ENCODE measurements at places on chromosomes 1 and 21. TPM values are rescaled to one million over a fixed set of nuclear protein-coding genes. Genes with fewer than 3 reads are reported as not detected.
A peak's percentile ranks its signal among the peaks of the same experiment; 100 is the strongest.

The FBXO42 gene
- total RNA-seq: 19.5 TPM

The URB2 gene
- total RNA-seq: 10.4 TPM

The S100A7A gene
- total RNA-seq: not detected

The C1orf141 gene
- total RNA-seq: not detected

The MYOG gene
- not detected for total RNA-seq

DNA sequence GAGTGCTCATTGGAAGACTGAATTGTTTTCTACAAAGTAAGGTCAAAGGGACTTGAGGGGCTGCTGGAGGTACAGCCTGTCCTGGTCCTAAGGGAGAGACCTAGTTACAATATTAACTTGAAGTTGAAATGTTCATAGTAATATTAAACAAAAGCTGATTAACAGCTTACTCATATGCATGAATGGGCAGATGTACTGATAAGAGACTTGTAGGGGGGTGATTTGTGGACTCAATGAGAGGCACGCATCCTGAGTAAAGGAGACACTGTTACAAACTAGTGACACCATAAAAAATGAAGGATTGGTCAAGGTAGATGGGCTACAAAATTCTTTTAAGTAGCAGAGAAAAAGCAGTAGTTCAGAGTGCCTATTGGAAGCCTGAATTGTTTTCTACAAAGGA, 2.7 kb downstream of the HSD11B1 start:
- no peak for DNase-seq

The RSBN1 gene
- total RNA-seq: 30.1 TPM

DNA sequence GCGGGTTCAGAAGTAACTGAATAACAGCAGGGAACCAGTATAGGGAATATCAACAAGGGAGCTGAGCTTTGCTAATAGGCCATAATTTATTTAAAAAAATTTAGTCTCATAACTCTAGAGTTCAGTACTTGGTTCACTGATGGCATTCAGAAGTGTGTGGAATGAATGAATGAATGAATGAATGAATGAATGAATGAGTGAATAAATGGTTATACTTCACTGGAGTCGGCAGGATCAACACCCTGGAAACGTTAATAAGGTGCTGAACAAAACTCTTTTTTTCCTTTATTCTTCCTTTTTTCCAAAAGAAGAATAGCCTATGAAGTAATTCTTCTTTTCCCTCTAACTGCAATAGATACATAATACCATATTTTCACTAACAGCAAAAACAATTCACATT, 129.3 kb downstream of the SIM2 start:
- DNase-seq: no peak

The AIRE gene
- total RNA-seq: not detected

DNA sequence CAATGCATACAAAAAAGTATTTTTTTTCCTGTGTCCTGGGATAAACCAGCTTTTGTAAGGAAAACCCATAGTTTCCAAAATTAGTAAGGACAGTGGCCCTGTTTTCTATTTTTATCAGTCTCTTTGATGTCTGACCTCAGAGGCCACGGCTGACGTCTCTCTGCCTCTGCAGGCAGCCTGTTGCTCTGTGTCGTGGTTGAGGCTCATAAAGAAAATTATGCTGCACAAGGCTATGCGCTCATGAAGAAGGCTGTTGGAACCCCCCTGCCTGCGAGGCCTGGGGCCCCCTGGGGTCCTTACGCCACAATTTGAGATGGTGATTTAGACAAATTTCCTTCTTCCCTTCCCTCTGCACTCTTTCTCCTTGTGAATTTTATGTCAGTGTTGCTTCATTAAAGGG, 48.9 kb downstream of the AGPAT3 start:
- DNase-seq: peak; percentile 44

The RNU1-1 gene
- total RNA-seq: 3,261 TPM

DNA sequence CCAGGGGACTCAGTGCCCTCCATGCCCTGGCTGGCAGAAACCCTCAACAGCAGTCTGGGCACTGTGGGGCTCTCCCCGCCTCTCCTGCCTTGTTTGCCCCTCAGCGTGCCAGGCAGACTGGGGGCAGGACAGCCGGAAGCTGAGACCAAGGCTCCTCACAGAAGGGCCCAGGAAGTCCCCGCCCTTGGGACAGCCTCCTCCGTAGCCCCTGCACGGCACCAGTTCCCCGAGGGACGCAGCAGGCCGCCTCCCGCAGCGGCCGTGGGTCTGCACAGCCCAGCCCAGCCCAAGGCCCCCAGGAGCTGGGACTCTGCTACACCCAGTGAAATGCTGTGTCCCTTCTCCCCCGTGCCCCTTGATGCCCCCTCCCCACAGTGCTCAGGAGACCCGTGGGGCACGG, 2.8 kb upstream of the TAS1R3 start:
- no peak for DNase-seq

DNA sequence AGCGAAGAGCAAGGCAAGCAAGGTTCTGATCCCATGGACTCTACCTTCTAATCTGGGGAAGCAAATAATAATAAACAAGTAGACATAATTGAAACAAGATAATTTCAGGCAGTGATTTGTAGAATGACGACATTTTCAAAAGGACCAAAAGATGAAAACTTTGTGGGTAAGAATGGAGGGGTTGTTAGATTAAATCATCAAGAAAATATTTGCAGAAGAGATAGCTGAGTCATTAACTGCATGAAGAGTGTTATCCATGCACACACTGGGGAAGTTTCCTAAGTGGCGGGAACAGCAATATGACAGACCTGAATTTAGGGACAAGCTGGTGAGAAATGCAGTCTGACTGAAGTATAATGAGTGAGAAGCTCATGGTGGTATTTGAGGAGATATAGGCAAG, 583.1 kb upstream of the RGS18 start:
- DNase-seq: no peak

The PADI2 gene
- 2.5 TPM for total RNA-seq

The YIPF1 gene
- 13.2 TPM for total RNA-seq

DNA sequence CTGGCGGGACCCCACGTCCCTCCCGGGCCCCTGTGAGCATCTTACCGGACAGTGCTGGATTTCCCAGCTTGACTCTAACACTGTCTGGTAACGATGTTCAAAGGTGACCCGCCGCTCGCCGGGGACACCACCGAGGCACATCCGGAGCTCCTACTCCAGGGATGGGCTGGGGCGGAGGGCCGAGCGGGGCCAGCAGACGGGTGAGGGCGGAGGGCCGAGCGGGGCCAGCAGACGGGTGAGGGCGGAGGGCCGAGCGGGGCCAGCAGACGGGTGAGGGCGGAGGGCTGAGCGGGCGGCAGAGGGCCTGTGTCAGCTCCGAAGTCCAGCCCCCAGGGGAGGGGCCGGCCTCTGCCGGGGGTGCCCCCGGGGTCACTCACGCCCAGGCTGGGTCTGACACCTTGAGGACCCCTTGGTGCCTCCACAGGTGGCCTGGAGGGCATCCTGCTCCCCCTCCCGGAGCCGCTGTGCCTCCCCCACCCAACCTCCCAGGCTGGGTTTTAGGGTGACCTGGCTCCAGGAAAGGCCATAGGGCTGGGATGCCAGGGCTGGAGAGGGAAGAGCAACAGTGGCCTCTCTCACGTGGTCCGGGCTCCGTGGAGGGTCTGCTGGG, 5.7 kb upstream of the TTLL10 start:
- DNase-seq: no peak

The TNFSF4 gene
- total RNA-seq: 1.7 TPM

- no peak for DNase-seq
Measured at GRCh38 chr1:202805886-202806844, 2.1 kb downstream of the KDM5B start.

- no peak for DNase-seq
Measured at GRCh38 chr1:176533020-176533419, 70.0 kb downstream of the PAPPA2 start.

- DNase-seq: no peak
Measured at GRCh38 chr1:33563699-33564098, 91.3 kb downstream of the ZSCAN20 start.

GRCh38 chr1:185541871-185542301, 192.3 kb upstream of the HMCN1 start:
- DNase-seq: no peak

- no peak for DNase-seq
Measured at GRCh38 chr21:38888991-38889561, 83.3 kb downstream of the ETS2 start.

DNA sequence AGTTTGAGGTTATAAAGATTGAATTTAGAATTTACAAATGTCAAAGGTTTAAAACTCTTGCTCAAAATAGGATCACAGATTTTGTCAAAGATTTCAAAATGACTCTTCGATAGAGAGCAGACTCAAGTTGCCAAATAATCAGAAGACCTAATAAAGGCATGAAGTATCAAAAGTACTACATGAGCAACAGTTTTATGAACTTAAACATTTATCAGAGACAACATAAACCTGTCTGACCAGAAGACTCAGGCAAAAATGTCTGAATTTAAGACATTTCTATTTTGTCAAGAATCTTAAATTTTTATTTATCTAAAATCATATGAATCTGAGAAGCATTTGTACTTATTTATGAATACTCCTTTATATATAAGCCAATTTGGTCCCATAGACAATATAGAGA, 330.9 kb downstream of the PTPRU start:
- DNase-seq: no peak

- no peak for DNase-seq
Measured at GRCh38 chr1:166062421-166063070, 104.3 kb downstream of the FAM78B start.

DNA sequence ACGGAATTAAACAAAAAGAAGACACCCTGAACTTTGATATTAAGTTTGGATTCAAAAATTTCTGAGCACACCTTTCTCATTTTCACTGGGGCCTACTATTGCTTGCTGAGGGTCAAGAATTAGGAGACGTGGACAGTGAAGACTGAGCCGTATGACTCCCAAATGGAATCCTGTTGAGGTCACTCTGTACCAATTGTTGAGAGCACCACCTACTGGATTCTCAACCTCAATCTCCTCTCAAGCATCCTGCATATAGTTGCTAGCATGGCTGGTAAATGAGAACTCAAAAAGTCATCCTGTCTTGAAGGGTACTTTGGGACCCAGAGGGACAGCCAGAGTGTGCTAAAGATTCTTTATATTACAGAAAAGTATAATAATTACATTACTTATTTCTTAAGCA, 20.2 kb upstream of the MTR start:
- DNase-seq: no peak

- no peak for DNase-seq
Measured at GRCh38 chr1:208557723-208558094, 313.5 kb upstream of the PLXNA2 start.

DNA sequence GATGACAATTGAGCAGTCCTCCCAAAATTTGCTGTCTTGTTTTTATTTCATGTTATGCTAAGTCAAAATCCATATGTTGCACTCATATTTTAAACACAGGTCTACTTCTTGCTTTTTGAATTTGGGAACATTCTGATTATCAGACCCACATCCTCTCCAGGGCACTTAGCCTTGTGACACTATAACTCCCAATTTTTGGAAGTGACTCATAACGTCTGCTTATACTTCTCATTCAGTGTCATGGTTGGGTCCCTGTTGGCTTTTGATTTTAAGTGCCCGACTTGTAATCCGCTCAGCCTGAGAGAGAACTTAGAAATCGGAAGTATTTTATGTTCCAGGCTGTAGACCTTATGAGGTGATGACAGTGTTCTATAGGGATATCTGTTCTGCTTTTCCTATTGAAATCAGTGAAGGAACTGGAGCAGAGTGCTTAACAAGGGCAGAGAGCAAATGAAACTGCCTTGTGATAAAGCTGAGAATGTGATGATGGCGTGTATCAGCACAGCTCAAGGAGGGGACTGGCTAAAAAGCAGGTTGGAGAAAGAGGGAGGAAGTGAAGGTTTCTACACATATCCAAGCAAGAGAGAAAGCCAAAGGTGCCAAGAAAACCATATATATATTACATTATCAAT, 136.0 kb downstream of the HLX start:
- no peak for DNase-seq

- DNase-seq: no peak
Measured at GRCh38 chr1:68938051-68938666, 441.3 kb upstream of the DEPDC1 start.

- no peak for DNase-seq
Measured at GRCh38 chr1:153929981-153930948, 7.5 kb upstream of the GATAD2B start.
